Mucosa of descending colon (tissue), 3 donors: ENCODE measurements at places on chromosomes 1 and 21. TPM values are rescaled to one million over a fixed set of nuclear protein-coding genes. Genes with fewer than 3 reads are reported as not detected.

The TBX15 gene
- not detected for total RNA-seq

The PLA2G4A gene
- total RNA-seq = 6.9 TPM

The S100A13 gene
- total RNA-seq = 42.3 TPM

The EDEM3 gene
- 66.0 TPM for total RNA-seq

The CASQ2 gene
- total RNA-seq = 2.1 TPM

The UBASH3A gene
- total RNA-seq = 0.60 TPM

The CFAP141 gene
- total RNA-seq = not detected

The CEP350 gene
- total RNA-seq = 41.9 TPM

The MXRA8 gene
- total RNA-seq = 20.8 TPM

The NKAIN1 gene
- total RNA-seq = not detected

The ATP5PF gene
- 205 TPM for total RNA-seq

The C8B gene
- not detected for total RNA-seq

The ZFP69B gene
- total RNA-seq = 2.1 TPM

The S100A12 gene
- not detected for total RNA-seq

The OR4F29 gene
- not detected for total RNA-seq

The DDX59 gene
- 17.7 TPM for total RNA-seq

The STUM gene
- 4.9 TPM for total RNA-seq

The TACSTD2 gene
- 0.65 TPM for total RNA-seq

The LCE3E gene
- not detected for total RNA-seq

The PRDX6 gene
- 398 TPM for total RNA-seq

The MYCL gene
- 17.2 TPM for total RNA-seq

The KRTAP10-11 gene
- total RNA-seq = not detected

The C1orf116 gene
- 8.7 TPM for total RNA-seq

The GSTM5 gene
- 4.8 TPM for total RNA-seq

The TRIM67 gene
- 0.22 TPM for total RNA-seq

The INTS11 gene
- total RNA-seq = 127 TPM

The AGMAT gene
- 20.7 TPM for total RNA-seq

The ATF6 gene
- total RNA-seq = 24.5 TPM

The OLIG2 gene
- not detected for total RNA-seq

The CPLANE2 gene
- 5.3 TPM for total RNA-seq

The RHEX gene
- 0.38 TPM for total RNA-seq

The OR2G6 gene
- not detected for total RNA-seq

The DYNLT5 gene
- not detected for total RNA-seq
